ENCODE measurements at places on chromosomes 7 and 10.
A peak's percentile ranks its signal among the peaks of the same experiment; 100 is the strongest.

DNA sequence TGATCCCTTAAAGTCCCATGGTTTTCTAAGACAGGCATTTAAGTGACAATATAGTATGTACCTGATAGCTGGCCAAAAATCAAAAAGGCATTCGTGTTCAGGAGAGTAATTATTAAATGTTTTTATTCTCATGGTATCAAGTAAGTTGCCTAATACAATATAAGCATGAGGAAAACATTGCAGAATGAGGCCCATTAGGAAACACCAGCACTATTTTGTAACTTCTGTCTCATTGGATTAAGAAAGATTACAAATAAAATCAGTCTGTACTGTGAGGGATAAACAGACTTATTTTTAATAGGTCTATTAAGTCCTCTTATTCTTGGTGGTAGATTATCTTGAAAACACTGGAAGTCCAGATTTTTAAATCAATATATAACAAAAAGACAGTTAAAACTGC is 110.1 kb downstream of the SNX13 start:
- DNase-seq = no peak

DNA sequence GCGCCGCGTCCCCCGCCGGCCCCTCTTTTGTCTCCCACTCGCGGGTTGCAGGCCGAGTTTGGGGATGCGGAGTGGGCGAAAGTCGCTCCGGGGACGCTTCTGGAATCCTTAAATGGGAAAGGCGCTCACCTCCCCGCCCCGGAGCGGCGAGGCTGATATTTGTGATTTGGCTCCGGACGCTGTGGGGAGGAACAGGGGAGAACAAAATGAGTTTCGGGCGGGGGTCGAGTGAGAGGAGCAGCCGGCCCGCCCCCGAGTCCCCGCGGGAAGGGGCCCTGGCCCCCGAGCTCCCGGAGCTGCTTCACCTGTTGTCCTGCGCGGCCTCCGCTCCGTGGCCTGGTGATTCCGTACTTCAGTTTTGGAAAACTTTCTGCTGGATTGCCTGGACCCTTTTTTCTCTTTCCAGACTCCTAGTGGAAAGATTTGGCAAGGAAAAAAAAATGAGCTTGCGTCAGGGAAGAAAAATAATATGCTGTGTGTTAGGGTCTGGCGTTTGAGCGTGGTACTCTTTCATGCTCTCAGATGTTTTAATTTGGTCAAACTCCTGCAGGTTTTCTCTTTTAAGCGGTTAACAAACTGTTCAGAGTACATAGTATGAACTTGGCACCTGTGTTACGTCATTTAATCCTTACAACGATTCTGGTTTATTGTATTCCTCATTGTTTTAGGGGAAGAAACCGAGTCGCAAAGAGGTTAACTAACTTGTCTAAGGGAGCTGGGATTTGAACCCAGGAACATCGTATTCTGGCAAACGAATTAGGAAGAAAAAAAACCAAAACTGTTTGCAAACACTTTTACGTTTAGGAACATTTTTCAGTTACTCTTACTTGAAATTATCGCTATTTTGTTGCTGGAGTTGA is 924 bp downstream of the BMPR1A start:
- DNase-seq = peak; percentile 5

DNA sequence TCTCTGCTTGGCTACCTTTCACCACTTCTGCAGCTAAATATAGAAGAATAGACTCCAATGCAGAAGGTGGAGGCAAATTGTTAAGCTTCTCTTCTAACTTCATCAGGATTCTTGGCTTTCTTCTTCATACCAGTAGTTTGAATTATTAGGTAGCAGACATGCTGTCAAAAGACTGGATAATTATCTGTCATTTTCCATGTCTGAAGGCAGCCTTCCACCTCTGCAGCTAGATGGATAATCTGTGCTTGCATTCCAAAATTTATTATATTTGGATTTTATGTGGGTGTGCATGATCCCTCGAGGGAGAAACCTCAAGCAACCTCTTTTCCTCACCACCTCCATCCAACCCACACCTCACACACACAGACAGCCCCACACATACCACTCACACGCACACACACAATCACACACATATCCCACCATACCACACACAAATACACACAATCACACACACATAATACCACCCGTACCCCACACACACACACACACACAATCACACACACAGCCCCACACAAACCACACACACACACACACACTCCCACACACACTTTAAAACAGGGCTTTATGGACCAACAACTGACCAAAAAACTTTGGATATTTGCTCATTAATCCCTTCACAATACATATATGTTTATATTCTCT is 145.0 kb downstream of the C7orf25 start:
- no peak for DNase-seq

DNA sequence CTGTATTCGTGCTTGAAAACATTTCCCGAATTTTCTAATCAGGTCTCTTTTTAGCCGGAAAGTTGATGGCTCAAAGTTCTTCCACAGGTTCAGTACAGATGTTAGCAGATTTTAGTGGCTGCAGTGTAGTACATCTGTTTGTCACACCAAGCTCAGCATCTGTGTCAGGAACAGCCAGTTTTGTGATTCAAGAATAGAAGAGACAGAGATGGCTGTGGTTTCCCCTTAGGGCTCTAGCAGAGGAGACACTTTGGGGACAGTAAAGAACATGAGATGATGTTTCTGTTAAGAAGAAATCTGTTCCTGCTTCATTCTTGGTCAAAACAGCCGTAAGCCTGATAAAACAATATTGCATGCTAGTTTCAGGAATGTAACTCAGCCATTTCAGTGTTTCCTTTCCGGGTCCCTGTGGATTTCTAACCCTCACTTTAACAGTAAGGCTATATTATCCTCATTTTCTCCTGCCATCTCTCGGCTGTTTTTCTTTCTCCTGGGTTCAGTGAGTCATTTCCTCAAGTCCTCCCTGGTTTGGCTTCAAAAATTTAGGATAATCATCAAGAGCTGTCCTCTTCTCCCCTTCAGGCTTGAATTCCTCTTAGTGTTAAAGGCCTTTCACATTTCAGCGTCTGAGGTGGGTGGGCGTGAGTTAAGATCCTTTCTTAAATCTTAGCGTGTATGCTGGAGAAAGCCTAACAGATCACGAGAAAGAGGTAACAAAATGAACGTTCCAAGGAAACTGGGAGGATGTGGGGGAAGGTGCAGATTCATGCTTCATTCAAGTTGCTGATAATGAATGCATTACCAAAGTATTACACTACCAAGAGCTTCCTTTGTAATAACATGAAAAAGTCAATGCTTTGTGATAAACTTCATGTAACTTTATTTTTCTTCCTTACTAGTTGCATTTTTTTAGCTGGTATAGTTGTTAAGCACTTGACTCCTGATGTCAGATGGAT is 37.1 kb upstream of the BICC1 start:
- DNase-seq = no peak

DNA sequence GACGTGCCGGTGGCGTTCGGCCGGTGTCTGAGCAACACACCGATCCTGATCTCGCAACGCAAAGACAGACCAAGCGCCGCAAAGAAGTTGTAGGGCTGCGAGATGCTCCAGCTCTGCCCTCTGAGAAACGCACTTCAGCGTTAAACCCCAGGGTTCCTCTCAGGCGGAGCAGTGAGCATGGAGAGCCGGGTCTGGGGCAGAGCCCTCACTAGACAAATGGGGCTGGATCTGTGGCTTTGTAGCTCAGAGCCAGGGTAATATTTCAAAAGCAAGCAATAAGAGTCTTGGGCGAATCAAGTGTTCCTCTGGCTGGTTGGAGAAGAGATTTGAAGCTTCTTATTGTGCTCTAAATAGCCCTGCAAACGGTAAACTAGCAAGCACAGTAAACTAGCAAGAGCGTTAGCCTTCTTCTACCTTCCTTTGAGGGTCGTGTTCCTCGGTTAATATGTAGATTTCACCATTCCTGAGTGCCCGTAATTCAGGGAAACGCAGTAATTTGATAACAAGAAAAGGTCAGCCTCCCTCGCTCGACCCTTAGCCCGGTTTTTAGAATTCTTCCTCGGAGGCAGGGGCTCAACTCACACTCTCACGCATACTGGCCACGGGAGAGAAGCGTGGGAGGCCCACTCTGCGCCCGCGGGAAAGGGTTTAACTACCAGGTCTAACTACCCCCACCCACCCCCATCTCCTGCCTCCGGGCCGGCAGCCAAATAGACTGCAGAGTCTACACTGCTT is 6.7 kb downstream of the SKAP2 start:
- DNase-seq = no peak

DNA sequence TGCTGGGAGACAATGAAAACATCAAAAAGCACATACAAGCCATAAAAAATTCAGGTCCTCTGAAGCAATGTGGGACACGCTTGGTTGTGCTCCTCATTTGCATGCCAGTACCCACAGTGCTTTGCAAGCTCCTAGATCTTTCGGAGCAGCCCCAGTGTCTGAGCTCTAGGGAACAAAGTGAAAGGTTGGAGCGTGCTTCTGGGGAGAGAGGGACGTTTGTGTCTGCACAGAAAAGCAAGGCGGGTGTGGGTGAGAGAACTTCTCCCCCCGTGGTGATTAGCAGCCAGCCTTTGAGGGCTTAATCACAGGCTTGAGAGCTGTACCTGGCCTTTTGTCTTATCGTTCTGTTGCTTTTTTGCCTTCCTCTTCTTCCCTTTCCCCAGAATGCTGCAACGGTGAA is 76.7 kb upstream of the HABP2 start:
- no peak for DNase-seq

DNA sequence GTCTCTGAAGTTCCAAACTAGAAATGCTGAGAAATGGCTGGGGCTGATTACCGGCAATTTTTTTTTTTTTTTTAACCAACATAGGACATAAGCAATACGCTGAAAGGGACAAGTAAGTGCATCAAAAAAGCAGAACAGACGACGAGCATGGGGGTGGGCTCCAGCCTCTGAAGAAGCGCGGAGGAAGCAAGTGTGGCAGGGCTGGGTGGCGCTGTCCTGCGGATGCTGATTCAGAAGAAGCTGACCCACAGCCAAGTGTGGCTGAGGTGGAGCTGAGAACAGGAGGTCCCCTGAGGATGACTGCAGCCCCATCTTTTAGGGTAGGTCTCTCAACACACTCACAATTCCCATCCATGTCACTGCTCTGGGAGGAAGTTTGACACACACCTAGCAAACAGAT is 65.6 kb downstream of the CTBP2 start:
- no peak for DNase-seq

- no peak for DNase-seq
These were observed 18.4 kb upstream of the CALN1 start for GRCh38 chr7:72430531-72430930.

DNA sequence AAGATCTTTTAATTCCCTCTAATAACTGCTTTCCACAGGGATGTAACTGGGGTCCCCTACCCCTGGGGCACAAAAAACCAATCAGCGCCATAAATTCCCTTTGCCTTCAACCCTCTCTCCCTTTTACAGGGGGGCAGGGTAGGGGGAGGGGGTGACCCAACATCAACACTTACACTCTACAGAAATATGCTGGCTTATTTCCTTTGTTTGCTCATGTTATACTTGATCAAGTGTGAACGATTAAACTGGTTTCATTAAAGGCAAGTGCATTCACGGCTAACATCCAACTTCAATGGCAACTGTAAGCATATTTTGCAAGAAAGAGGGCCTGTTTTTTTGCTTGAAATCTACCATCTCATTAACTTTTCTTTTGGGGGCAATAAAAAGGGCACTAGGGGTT is 2.9 kb downstream of the CTBP2 start:
- no peak for DNase-seq

DNA sequence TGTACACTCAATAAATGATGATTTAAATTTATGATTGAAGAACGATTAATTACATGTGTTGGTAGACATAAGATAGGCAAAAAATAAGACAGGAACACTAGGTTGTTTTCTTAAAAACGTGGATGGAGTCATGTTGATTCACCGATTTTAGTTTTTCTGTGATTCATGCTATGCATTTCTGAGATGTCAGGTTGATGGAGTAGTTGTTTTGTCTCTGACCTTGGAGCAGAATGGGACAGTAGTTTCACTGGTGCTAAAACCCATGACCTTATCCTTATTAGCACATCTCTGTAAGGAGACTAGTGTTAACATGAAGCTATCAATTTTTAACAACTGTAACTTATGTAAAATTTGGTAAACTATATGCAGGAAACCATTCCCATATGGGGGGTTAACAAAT is 611.6 kb upstream of the FZD8 start:
- no peak for DNase-seq

- DNase-seq = peak; percentile 54
These were observed 826 bp downstream of the CHPF2 start for GRCh38 chr7:151232917-151233701.

- no peak for DNase-seq
These were observed 119.2 kb upstream of the PCBD1 start for GRCh38 chr10:71007516-71007915.

GRCh38 chr7:37732888-37733287 is 49.3 kb downstream of the GPR141 start:
- DNase-seq = no peak

- no peak for DNase-seq
These were observed 283.6 kb downstream of the ADRA2A start for GRCh38 chr10:111360260-111360925.

DNA sequence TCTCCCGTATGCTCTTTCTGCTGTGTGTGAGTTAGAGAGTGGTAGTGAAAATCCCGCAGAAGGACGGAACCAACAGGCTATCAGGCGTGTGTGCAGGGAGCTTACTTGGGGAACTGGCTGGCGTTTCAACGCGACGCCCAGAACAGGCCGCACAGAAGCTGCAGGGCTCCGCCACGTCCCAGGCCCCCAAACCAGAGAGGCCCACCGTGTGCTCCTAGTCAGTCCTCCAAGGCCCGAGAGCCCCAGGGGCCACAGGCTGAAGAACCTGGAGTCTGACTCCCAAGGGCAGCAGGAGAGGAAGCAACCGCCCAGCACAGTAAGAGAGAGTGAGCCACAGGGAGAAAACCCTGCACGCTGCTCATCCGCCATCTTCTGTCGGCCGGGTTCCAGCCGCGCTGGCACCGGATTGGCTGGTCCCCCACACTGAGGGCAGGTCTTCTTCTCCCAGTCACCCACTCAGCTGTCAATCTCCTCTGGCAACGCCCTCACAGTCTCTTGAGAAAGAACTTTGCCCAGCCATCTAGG is 730.6 kb upstream of the VSTM2A start:
- DNase-seq = no peak

DNA sequence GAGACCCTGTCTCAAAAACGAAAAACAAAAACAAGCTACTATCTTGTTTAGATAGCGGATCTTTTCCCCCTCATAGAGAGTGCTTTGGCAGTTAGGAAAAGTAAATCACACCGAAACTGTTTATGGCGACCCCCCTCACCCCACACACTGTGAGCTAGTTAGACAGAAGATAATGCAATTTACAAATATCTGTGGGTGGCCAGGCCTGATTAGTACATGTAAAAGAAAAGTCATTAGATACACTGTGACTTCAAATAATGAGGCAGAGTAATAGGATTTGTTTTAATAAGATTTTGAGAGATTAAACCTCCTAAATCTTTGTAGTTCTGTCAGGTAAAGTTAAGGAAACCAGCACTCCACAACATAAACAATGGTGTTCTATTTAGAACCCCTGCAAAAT is 121.1 kb downstream of the ST7 start:
- DNase-seq = no peak
